ENCODE measurements at places on chromosomes 4 and X. TPM values are rescaled to one million over a fixed set of nuclear protein-coding genes. Genes with fewer than 3 reads are reported as not detected.

GRCh38 chr4:98572697-98573096 lies 85.7 kb downstream of the TSPAN5 start:
- H3K27ac ChIP-seq = no peak overlapping the region
- DNase-seq = no peak
- no peaks in the 10 kb centered on the region for H3K27me3 ChIP-seq
- H3K4me1 ChIP-seq = peaks cover 6% of the 10 kb centered on the region

- no peak overlapping the region for H3K27ac ChIP-seq
- no peaks in the 10 kb centered on the region for H3K36me3 ChIP-seq
- H3K27me3 ChIP-seq = no peaks in the 10 kb centered on the region
- H3K4me1 ChIP-seq = no peaks in the 10 kb centered on the region
- no peak overlapping the region for H3K4me3 ChIP-seq
- no peak for DNase-seq
Measured at GRCh38 chr4:124887739-124888138, 175.2 kb upstream of the ANKRD50 start.

GRCh38 chr4:7195546-7196287 lies 3.4 kb downstream of the SORCS2 start:
- H3K27me3 ChIP-seq = peaks cover 54% of the 10 kb centered on the region
- no peak overlapping the region for H3K4me3 ChIP-seq
- no peaks in the 10 kb centered on the region for H3K4me1 ChIP-seq
- no peak for DNase-seq

GRCh38 chrX:45710081-45710801 lies 509.6 kb upstream of the DIPK2B start:
- peak; percentile 74 for DNase-seq
- H3K27ac ChIP-seq = peak overlapping the region; percentile 91
- H3K36me3 ChIP-seq = peaks cover 7% of the 10 kb centered on the region
- peaks cover 2% of the 10 kb centered on the region for H3K27me3 ChIP-seq

DNA sequence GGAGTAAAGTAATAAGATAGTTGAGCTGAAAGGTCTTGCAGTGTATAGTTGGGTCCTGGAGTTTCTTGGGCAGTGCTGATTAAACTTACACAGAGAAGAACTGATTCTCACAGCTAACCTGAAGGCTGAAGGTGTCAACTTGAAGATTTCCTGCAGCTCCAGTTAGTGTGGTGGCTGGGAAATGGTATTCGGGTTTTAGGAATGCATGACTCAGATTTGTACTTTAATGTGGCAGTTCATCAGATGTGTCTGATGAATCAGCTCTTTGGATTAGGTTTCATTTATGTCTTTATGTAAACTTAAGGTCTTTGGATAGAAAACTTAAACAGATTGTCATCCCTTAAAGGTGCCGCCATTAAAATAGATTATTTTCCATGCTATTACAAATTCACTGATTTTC lies 200.0 kb downstream of the IL1RAPL1 start:
- no peak overlapping the region for H3K27ac ChIP-seq
- no peaks in the 10 kb centered on the region for H3K4me1 ChIP-seq
- H3K4me3 ChIP-seq = no peak overlapping the region
- no peak for DNase-seq

DNA sequence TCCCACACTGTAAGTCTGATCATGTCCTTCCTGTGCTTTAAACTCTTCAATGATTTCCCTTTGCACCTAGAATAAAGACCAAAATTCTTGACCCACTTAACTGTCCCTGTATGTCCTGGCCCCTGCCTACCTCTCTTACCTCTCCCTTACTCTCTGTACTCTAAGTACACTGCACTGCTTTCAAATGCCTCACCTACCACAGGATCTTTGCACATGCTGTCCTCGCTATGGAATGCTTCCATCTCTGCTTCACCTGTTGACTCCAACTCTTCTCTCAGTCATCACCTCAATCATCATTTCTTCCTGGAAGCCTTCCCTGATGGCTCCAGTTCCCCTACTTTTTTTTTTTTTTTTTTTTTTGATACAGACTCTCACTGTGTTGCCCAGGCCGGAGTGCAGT lies 29.0 kb upstream of the SEPTIN6 start:
- no peak overlapping the region for H3K4me3 ChIP-seq
- no peaks in the 10 kb centered on the region for H3K36me3 ChIP-seq
- H3K27me3 ChIP-seq = no peaks in the 10 kb centered on the region
- H3K4me1 ChIP-seq = peaks cover 9% of the 10 kb centered on the region
- DNase-seq = no peak
- H3K27ac ChIP-seq = no peak overlapping the region

Gene CNOT6L
- 107 TPM for total RNA-seq

Gene PAGE5
- total RNA-seq = not detected

All from activated CD8-positive, alpha-beta memory T cell treated with anti-CD3 and anti-CD28 coated beads, Interleukin-2, amount 10 ng/mL, durations not matched to agents 7 days and 5 days (primary cell).